ENCODE measurements at places on chromosomes 11 and 22. TPM values are rescaled to one million over a fixed set of nuclear protein-coding genes. Genes with fewer than 3 reads are reported as not detected.
A peak's percentile ranks its signal among the peaks of the same experiment; 100 is the strongest.

- H3K36me3 ChIP-seq = no peaks in the 10 kb centered on the region
- no peaks in the 10 kb centered on the region for H3K27me3 ChIP-seq
- no peak for DNase-seq
- H3K4me1 ChIP-seq = peaks cover 8% of the 10 kb centered on the region
- no peak overlapping the region for H3K27ac ChIP-seq
- no peak overlapping the region for H3K4me3 ChIP-seq
Measured at GRCh38 chr11:11618973-11619435, 2.8 kb downstream of the GALNT18 start.

DNA sequence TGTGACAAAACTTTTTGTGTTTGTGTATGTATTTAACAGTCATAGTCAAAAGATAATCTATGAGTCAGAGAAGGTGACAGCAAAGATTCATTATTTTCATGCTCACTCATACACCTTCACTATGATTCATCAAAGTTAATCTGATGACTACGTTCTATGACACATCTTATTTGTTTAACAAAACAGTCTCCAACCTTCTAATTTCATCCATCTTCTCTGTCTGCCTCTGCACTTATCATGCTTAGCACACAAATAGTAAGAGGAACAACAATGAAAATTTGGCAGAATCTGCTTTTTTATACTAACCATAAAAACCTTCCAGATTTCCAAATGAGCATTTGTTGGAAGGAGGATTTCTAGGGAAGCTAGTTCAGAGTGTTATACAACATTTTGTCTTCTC is 568.9 kb downstream of the LUZP2 start:
- H3K4me3 ChIP-seq = no peak overlapping the region
- H3K27me3 ChIP-seq = no peaks in the 10 kb centered on the region
- no peaks in the 10 kb centered on the region for H3K4me1 ChIP-seq
- DNase-seq = no peak
- no peaks in the 10 kb centered on the region for H3K36me3 ChIP-seq
- H3K27ac ChIP-seq = no peak overlapping the region

GRCh38 chr11:122209619-122210366 is 93.8 kb upstream of the BLID start:
- no peak overlapping the region for H3K4me3 ChIP-seq
- no peaks in the 10 kb centered on the region for H3K27me3 ChIP-seq
- H3K4me1 ChIP-seq = no peaks in the 10 kb centered on the region
- no peak for DNase-seq
- H3K27ac ChIP-seq = no peak overlapping the region

GRCh38 chr22:44202261-44202789 is 21.6 kb downstream of the PARVG start:
- DNase-seq = no peak
- H3K36me3 ChIP-seq = no peaks in the 10 kb centered on the region
- H3K27ac ChIP-seq = no peak overlapping the region

DNA sequence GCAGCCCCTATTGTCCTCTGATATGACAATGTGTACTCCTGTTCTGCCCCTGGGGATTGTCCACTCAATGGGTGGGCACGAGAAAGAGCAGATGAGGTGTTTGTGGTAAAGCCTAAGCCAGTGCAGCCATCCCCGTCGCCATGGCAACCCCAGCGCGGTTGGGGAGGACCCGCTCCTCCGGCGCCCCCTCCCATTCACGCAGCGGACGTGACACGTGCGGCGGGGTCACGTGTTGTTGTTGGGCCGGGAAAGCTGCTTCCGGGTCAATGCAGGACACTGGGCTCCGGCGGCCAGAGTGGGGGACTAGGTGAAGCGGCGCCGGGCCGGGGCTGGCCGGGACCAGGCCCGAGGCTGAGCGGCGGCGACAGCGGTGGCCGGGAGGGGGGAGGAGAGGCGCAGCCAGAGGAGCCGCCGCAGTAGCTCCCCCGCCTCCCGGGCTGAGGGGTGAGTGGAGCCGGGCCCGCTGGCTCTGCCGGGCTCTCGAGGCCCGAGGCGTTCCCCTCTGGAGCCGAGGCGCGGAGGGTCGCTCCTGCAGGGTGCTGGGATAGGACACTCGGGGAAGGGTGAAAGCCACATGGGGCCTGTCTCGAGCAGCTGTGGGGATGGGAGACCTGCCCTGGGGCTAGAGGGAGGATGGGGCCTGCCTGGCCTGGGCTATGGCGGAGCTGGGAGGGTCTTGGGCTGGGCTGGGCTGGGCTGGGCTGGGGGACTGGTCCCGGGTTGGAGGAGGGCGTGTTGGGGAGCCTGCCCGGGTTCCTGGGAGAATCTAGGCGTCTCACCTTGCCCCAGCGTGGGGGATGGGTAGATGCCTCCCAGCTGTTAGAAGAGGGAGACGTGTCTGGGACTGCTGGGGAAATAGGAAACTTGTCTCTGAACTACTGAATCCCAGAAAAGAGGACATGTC is at the start of gene TBCEL:
Gene TBCEL, plus strand, starts transcription at position 255 of the 904 bp plus-strand sequence. CDS start 21,589 bp downstream, outside the sequence.
- H3K27me3 ChIP-seq = no peaks in the 10 kb centered on the region
- DNase-seq = peak; percentile 64
- peak within 1 kb of the TSS; percentile 76 for H3K4me3 ChIP-seq
- H3K36me3 ChIP-seq = no peaks in the 10 kb centered on the region
- H3K4me1 ChIP-seq = no peaks in the 10 kb centered on the region

The CALCA gene
- total RNA-seq = 4.1 TPM

The FOSL1 gene
- 2.6 TPM for total RNA-seq
